ENCODE measurements at places on chromosomes 12 and 14.

DNA sequence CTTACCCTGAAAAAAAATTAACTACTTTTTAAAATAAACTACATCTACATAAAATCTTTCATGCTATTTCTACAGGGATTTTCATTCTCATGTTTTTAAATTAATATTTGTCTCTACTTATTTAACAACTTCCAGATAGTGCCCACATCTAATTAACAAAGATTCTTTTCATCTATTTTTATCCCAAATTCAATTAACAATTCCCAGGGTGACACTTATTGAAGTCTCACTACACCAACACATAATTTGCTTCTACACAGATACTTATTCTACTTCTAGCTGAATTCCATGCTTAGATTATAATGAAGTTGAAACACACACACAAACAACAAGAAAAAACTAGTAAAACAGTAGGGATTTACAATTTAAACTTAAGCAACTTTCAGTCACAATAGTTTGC, 336.6 kb downstream of the ACSS3 start:
- DNase-seq, result no peak

DNA sequence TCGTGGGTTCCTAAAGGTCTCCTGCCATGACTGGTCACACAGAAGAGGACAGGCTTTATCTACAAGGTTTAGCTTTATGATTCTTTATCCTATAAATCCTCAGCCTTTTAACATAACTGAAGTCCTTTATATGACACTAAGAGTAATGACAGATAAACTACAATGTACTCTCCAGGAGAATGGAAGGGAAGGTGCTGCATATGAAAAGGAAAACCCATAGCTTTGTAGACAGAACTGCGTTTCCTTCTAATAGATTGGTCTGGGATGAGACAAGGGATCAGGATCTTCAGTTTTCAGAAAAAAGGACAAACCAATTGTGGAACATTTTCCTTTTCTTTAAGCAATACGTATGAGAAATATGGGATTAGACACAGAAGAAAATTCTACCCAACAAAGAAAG, 201.1 kb upstream of the NPAS3 start:
- no peak for DNase-seq

- no peak for DNase-seq
Observed at GRCh38 chr14:95494456-95494855, 22.0 kb downstream of the SYNE3 start.

- no peak for DNase-seq
Observed at GRCh38 chr12:78407722-78408121, 456.9 kb upstream of the SYT1 start.

DNA sequence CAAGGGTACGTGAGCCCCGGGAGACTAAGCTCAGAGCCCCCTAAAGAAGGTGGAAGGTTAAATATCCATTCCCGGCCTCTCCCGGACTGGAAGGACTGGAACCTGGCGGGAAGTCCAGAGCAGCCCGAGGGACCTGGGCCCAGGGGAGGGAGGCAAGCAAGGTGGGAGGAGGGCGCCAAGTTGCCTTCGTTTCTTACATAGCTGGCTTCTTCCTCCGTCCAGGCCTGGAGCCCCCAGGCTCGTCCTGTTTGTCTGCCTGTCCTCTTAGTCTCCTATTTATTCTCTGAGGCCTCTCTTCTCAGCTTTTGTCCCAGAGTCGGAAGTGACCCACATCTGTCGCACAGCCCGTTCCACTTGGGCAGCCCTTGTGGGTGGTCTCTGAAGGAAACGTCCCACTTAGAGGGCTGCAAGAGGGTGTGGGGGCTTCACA, 745 bp downstream of the PCK2 start:
- DNase-seq, result no peak

GRCh38 chr14:20820063-20820904, 17.6 kb upstream of the RNASE1 start:
- no peak for DNase-seq

DNA sequence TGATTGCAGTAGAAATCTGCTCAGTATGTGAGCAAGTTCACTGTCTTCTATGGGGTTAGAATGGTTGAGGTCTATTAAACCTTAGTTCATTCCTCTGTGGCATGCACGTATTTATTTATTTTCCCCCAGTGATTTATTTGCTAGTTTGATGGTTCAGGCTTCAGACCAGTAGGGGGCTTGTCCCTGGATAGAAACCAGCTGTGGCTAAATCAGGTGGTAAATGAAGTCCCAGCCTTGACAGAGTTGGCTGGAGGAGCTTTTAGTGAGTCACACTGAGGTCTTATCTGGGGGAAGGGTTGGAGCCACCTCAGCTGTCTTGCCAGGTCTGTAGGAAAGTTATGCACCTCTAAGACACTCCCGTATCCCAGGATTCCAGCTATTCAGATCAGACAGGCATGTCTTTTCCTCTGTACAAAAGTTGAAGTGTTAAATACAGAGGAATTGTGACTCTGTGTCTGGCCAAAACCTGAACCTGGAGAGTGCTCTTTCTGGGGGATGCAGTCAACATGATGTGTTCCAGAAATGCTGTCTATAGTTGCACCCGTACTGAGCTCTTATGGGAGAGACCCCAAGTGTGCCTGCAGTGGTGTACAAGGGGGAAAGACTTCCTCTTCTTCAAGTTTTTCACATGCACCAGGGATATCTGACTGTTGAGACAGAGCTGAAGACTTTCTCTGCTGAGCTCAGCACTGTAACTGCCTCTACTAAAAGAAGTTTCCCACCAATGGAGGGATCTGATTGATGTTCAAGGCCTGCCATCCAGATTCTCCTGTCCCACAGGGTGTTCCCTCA, 1322.1 kb downstream of the TMEM121 start:
- no peak for DNase-seq

GRCh38 chr14:93510056-93510455, 79.3 kb downstream of the UNC79 start:
- no peak for DNase-seq

All from NCI-H1930 (cell line).